NCI-H446 (cell line): ENCODE measurements at places on chromosomes 2 and 18.

- DNase-seq, result no peak
Observed at GRCh38 chr2:79585701-79586433, 73.0 kb downstream of the CTNNA2 start.

DNA sequence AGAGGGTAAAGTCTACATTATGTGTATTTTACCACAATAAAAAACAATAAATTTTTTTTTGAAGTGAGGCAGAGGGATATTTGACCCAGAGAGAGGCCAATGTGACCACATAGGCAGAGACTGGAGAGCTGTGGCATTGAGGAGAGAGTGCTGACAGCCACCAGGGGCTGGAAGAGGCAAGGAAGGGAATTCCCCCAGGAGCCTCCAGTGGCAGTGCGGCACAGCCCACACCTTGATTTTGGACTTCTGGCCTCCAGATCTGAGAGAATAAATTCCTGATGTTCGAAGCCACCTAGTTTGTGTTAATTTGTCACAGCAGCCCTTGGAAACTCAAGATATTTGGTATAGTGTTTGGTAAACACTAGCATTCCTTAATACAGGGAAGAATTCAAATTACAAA lies 22.7 kb downstream of the ANKRD29 start:
- DNase-seq, result no peak

DNA sequence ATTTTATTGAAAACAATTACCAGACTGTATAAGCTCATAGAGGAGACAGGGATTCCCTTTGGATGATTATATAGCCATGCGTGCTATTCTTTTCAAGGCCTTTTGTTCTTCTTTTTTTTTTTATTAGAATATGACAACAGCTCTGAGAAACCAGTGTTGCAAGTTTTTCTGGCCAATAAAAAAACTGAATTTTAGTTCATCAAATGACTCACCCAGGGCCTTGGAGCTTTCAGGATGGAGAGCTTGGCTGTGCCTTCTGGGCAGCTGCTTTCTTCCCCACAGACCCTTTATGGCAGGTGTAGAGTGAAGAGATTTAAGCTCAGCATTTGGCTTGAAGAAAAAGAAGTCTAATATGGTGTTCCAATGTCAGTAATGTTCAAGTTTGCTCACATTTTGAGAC lies 497.9 kb upstream of the FANCL start:
- no peak for DNase-seq

GRCh38 chr2:14626873-14627272 lies 5.6 kb upstream of the LRATD1 start:
- no peak for DNase-seq

DNA sequence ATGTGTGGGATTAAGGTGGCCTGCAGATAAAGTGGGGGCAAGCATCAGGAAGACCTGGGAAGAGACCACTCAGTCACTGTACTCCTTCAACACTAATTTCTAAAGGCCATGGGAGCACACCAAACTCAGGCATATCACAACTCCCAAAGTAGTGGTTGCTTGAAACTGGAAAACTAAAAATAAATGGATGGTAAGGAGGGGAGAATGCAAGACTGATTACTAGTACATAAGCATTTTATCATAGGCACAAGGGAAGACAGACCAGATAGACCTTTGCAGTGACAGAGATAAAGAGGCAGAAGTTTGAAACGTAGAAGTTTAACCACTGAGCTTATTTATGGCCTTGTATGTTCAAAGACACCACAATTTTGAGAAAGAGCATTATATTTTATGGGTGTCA lies 1098.1 kb upstream of the CELF4 start:
- no peak for DNase-seq

DNA sequence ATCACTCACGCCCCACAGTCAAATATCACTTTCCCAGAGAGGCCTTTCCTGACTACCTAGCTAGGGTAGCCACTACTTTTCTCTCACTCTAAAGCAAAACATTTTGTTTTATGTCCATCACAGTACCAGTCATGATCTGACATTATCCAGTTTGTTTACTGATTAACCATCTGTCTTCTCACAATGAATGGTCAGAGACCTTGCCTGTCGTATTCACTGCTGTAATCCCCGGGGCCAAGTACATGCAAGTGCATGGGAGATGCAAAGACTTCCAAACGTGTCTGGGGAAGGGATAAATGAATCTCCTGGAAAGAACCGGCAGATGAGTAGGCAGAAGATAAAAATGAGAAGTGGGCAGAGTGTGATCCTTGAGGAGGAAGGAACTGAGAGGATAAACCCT lies 39.7 kb downstream of the THUMPD2 start:
- DNase-seq, result no peak

- no peak for DNase-seq
Observed at GRCh38 chr18:79754022-79754761, 43.5 kb upstream of the KCNG2 start.

DNA sequence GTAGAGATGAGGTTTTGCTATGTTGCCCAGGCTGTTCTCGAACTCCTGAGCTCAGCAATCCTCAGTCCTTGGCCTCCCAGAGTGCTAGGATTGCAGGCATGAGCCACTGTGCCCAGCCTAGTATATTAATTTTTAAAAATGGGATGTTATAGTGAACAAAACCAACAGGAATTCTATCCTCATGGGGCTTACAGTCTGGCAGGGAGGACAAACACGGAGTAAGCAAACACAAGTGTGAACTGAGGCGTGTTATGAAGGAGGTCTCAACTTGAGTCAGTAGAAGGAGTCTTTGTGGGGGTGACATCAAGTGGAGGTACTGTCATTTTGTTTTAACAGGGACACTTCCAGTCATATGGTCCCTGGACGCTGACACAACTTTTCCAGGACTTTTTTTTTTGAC lies 33.1 kb downstream of the EMILIN2 start:
- no peak for DNase-seq

GRCh38 chr2:120224256-120224655 lies 1.1 kb upstream of the TMEM185B start:
- no peak for DNase-seq

- DNase-seq, result no peak
Observed at GRCh38 chr18:8422391-8422790, 186.8 kb upstream of the RAB12 start.

- DNase-seq, result no peak
Observed at GRCh38 chr2:109141006-109141600, 12.1 kb downstream of the SH3RF3 start.

GRCh38 chr18:32443033-32443705 lies 27.5 kb downstream of the GAREM1 start:
- no peak for DNase-seq

GRCh38 chr2:137205324-137205723 lies 440.0 kb downstream of the THSD7B start:
- DNase-seq, result no peak

- peak; percentile 47 for DNase-seq
Observed at GRCh38 chr2:107308835-107309234, 422.9 kb upstream of the ST6GAL2 start.

DNA sequence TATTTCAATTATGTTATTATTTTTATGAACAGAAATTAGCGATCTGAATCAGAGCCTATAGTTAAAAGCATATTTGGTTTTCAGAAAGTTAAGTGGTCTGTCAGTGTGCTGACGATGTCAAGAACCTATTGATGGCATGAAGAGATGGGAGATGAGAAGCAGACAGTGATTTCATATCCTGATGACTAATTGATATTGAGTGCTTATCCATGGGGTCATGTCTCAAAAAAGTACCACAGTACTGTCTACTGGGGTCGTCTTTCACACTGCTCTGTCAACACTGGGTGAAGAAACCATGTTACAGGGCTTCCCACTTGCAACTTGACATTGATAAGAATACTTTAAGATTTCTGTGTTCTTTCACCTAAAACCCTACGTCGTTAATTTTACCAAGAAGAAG lies 297.1 kb downstream of the AFF3 start:
- no peak for DNase-seq

DNA sequence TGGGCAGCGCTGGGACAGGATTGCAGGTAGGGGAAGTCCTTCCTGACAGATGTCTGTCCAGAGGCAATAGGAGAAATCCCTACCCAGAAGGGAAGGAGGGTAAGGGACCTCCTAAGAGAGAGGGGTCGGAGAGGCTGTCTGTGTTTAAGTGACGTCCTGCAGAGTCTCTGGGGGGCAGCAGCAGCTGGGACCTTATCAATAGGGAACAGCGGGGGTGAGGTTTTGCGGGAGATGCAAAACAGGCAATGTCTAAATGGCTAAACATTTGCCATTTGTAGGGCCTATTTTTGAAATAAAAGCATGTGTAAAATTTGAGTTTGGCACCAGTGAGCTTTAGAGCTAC lies 108.7 kb upstream of the HS6ST1 start:
- DNase-seq, result no peak

GRCh38 chr18:79945118-79946042 lies 6.1 kb downstream of the SLC66A2 start:
- DNase-seq, result no peak

- DNase-seq, result no peak
Observed at GRCh38 chr2:68734688-68735525, at the start of gene ARHGAP25. ARHGAP25 (plus strand) TSS chr2:68734811; CDS start chr2:68735200, 389 bp downstream.

DNA sequence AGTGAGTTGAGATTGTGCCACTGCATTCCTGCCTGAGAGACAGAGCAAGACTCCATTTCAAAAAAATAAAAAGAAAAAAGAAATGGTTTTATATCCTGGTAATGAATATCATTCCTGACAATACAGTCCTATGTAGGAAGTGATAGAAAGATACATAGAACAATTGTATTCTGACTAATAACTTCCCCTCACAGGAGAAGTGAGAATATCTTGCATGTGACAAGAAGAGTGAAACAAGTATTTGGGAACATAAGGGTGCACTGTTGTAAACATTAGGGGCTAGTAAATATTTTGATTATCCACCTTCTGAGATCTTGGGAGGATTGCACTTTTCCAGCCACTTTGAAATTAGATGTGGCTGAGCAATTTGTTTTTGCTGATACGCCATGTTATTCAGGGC lies 40.7 kb downstream of the KLHL14 start:
- no peak for DNase-seq

- no peak for DNase-seq
Observed at GRCh38 chr2:12070581-12070980, 324.1 kb downstream of the LPIN1 start.

GRCh38 chr2:65016789-65017188 lies 27.6 kb downstream of the SLC1A4 start:
- DNase-seq, result no peak

DNA sequence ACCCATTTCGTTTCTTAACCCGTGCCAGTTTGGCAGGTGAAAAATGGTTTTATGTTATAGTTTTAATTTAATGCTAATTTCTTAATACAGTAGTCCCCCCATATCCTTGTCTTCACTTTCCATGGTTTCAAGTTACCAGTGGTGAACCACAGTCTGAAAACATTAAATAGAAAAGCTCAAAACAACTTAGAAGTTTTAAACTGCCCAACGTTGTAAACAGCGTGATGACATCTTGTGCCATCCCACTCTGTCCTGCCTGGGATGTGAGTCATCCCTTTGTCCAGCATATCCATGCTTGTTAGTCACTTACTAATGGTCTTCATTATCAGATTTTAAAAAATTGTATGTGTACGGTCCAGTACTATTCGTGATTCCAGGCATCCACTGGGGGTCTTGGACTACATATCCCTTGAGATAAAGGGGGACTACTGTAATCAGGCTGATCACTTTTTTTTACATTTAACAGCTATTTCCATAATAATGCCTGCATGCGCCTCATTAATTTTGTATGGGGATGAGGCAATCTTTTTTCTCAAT lies 31.9 kb downstream of the SLC66A3 start:
- no peak for DNase-seq

- no peak for DNase-seq
Observed at GRCh38 chr2:46643951-46644350, 164.6 kb downstream of the TMEM247 start.

- no peak for DNase-seq
Observed at GRCh38 chr2:10532638-10533101, 84.5 kb upstream of the ODC1 start.

DNA sequence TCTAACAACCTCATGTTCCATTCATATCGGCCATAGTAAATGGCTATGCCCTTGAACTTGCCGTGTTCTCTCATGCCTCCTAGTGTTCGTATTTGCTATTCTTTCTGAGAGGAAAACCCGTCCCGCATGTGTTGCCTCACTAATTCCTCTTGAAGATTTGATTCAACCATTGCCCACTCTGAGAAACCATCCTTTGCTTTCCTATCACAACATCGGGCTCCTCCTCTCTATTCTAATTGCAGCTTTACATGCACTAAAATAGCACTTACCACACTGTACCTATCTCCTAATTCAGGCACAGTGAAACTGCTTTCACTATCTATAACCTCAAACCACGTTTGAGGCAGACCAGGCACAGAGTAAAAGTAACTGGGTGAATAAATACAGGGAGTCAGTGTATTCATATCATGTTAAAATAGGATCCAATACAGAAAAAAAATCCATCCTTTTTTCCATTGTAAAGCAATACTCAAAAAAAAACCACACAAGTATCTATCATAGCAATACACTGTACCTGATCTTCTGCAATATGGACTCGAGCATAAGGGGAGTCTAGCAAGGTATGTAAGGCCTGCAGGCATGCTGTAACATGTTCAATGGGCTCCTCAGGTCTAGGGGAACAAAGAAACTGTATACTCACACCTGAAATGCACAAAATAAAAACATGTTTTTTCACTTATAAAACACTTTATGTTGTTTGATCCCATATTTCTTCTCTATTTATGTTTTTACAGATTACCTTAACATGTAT lies 39.0 kb upstream of the STRN start:
- DNase-seq, result no peak

DNA sequence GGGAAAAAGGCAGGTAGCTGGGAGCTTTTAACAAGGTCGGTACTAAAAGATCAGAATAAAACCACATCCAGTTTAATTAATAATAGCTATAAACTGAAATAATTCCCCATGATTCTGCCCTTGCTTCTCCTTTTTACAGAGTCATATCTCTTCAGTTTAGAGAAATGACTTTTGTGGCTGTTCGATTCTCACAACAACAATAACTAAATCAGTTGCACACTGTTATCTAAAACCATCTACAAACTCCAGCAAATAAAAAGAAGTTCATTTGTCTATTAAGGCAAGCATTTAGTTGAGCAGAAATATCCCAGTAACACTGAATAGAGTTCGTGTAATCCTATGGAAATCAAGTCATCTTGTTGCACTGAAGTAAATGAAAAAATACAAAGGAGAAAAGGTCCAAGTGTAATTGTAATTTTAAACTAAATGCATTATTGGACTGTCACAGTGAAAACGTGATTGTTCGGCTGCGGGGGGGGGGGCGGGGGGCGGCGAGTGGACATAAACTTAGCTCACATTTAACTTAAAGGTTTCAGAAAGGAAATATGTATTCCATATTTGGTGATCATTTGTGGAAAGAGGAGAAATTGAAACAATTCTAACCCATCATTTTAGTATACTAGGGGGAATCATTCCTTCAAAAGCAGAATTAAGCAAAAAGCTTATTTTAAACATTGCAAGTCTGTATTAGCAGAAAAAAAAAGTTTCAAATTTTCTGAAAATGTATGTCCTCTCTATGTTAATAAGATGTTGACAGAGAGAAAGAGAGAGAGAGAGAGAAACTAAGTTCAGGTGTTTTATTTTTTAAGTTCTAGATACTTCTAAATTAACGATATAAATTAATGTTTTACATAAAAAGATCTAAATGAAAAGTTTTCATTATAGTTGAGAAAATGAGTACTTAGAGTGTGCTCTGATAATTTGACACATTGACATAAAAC lies 144.5 kb downstream of the MEIS1 start:
- DNase-seq, result no peak

GRCh38 chr18:12373116-12373770 lies 3.8 kb downstream of the AFG3L2 start:
- DNase-seq, result no peak
